HepG2 (cell line): ENCODE measurements at places on chromosomes 5 and 9. TPM values are rescaled to one million over a fixed set of nuclear protein-coding genes. Genes with fewer than 3 reads are reported as not detected.

Gene CCNI2
- polyA plus RNA-seq = 0.03 TPM in 1 of 2 replicates, not detected in the other

- DNase-seq = no peak
These were observed 129.7 kb downstream of the YIPF5 start for GRCh38 chr5:144040615-144041305.

Gene LPCAT1
- polyA plus RNA-seq = 90.6 and 115 TPM in 2 replicates

DNA sequence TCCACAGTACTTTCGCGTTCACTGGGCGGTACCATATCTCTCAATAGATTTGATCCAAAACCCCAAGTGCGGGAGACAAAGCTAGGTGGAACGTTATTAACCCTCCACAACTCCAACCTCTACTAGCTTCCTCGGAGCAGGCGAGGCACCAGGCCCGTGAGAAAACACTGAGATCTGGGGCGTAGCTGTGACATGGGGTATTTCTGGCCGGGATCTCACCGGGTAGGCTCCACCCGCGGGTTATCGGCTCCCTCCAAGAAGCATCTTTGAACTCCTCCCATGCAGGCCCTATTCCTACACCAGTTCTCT lies 350 bp upstream of the SLC25A46 start:
- no peak for DNase-seq

Gene OR1J2
- not detected in 2 replicates for polyA plus RNA-seq

GRCh38 chr9:97638666-97639065 lies 5.0 kb downstream of the NCBP1 start:
- DNase-seq = peak; percentile 18

GRCh38 chr9:99118782-99119466 lies 14.0 kb downstream of the TGFBR1 start:
- DNase-seq = no peak

GRCh38 chr9:33815781-33816180 lies 1.2 kb upstream of the UBE2R2 start:
- DNase-seq = no peak

Gene SPATA31D4
- not detected in 2 replicates for polyA plus RNA-seq

DNA sequence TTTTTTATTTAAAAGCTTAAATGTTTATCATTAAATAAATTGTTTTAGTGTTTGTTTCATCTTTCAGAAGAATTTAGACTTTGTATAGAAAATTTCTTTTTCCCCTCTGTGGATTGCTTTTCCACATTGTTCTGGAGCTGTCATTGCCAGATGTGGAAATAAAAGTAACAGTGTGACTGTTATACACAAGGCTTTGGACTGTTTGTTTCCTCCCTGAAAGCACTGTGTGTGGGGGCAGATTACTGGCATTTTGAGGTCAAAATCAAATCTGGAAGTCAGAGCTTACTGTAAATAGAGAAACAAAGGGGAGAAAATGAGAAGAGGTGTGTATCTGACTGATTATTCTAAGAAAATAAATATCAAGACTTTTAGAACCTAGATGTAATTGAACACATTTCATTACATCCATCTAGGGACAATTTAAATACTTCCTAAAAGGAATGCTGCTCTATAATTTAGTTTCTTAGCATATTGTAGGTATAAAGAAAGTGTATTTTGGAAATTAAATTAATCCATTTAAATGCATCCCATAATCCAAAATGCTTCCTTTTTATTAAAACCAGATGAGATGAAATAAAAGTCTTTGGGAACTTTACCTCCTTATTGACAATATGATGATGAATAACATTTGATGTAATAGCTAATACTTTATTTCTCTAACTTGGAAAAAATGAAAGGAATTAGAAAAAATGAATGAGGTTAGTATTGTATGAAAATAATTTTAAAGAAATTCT lies 51.9 kb downstream of the ERCC6L2 start:
- no peak for DNase-seq

GRCh38 chr5:57684299-57684702 lies 201.7 kb upstream of the ACTBL2 start:
- DNase-seq = no peak

Gene HK3
- polyA plus RNA-seq = 0.13 TPM in 1 of 2 replicates, not detected in the other

DNA sequence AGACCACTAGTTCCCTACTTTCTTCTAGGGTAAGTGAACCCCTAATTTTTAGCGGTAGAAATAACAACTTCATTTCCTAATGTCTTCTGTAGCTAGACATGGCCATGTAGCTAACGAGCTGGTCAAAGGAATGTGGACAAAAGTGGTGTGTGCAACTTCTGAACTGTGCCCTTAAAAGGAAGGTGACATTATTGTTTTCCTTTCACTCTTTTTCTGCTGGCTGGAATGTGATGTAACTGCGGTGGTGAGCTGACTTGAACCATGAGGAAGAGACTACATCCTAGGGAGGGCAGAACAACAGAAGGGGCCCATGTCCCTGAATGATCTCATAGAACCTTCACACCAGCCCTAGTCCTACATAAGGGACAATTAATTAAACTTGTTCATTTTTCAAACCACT lies 1.3 kb upstream of the SNX2 start:
- peak; percentile 84 for DNase-seq

Gene PCDHGA11
- 0.04 and 0.05 TPM in 2 replicates for polyA plus RNA-seq

DNA sequence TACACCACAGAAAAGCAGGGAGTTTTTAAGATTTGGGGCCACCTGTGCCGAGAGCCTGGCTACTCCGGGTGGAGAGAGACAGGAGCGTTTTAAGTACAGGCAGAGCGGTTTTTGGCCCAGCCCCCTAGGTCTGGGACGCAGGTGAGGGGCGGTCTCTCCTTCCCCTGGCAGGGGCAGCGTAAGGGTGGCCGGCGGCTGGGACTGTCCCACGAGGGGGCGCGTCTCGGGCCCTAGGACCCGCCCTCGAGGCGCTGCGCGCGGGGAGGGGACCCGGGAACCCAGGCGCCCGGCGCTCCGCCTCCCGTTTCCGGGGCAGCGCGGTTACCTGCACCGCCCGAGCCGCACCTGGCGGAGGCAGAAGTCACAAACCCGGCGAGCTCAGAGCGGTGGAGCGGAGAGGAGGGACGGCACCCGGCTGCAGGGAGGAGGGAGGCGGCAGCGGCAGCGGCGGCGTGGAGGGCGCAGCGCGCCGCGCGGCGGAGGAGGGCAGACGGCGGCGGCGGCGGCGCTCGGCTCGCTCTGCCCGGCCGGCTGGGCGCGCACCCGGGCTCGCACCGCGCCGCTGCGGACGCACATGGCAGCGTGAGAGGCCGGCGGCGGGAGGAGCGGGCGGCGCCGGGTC lies at the start of gene WWC1:
Gene WWC1 (plus strand): TSS at position 304 of the 622 bp plus-strand sequence. CDS start 508 bp downstream, outside the sequence.
- peak; percentile 63 for DNase-seq

DNA sequence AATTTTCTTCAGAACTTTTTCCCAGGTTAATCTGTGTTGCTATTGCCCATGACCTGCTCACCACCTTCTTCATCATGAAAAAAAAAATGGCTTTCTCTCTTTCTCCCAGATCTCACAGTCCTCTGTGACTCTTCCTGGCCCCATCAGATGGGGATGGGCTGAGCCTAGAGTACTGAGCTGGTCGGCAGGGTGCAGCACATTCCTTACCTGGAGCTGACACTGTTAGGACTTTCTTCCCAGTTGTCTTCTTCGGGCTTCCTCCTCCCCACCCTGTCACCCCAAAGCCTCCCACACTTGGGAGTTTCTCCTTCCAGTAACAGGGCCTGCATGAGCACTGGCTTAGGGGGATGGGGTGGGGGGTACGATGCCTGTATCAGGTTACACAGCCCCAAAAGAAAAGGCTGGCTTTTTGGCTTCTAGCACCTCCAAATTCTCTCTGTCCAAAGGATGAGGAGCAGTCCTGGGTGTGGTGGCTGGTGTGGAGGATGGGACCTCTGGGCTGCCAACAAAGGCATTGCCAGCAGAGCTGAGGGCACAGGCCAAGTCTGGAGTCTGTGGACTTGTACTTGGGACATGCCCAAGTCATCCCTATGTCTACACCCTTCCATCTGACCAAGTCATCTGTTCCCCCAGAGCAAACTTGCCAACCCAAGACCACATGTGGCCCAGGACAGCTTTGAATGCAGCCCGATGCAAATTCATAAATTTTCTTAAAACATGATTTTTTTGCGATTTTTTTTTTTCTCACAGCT lies 68.0 kb upstream of the HSPA9 start:
- no peak for DNase-seq

- no peak for DNase-seq
These were observed 45.2 kb upstream of the ALDH1B1 start for GRCh38 chr9:38347271-38347671.

- no peak for DNase-seq
These were observed 36.2 kb downstream of the PTCD2 start for GRCh38 chr5:72356361-72356760.

Gene C9orf153
- polyA plus RNA-seq = 0.17 and 0.25 TPM in 2 replicates

- no peak for DNase-seq
These were observed 9.3 kb downstream of the TMEM245 start for GRCh38 chr9:109110329-109111021.

GRCh38 chr5:152146566-152146965 lies 221.9 kb upstream of the GLRA1 start:
- no peak for DNase-seq

GRCh38 chr5:85441156-85441555 lies 1056.5 kb upstream of the EDIL3 start:
- no peak for DNase-seq

Gene FOXD4L6
- 0.13 TPM in 1 of 2 replicates, not detected in the other for polyA plus RNA-seq

GRCh38 chr5:7436521-7436920 lies 40.6 kb downstream of the ADCY2 start:
- no peak for DNase-seq

Gene RNF183
- 6.5 and 7.3 TPM in 2 replicates for polyA plus RNA-seq

DNA sequence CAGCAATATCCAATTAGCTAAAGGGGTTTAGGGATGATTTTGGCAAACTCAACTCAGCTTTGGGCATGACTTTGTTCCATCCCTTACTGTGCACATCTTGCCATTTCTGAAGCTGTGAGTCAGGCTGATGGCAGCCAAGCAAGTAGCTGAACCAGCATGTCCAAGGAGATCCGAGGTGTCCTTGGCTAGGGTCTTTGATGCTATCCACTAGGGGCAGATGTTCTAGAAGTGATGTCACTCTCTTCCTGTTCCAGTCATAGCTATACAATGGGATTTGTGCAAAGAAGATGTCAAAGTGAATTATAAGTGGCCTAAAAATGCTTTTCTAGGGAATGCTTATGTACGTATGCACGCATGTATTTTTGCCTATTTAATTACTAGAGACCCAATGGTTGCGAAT lies 160.8 kb upstream of the PAPPA start:
- DNase-seq = no peak

Gene BTNL8
- polyA plus RNA-seq = not detected in 2 replicates

Gene ANP32B
- polyA plus RNA-seq = 30.3 and 37.5 TPM in 2 replicates

Gene GADD45G
- not detected in 2 replicates for polyA plus RNA-seq

DNA sequence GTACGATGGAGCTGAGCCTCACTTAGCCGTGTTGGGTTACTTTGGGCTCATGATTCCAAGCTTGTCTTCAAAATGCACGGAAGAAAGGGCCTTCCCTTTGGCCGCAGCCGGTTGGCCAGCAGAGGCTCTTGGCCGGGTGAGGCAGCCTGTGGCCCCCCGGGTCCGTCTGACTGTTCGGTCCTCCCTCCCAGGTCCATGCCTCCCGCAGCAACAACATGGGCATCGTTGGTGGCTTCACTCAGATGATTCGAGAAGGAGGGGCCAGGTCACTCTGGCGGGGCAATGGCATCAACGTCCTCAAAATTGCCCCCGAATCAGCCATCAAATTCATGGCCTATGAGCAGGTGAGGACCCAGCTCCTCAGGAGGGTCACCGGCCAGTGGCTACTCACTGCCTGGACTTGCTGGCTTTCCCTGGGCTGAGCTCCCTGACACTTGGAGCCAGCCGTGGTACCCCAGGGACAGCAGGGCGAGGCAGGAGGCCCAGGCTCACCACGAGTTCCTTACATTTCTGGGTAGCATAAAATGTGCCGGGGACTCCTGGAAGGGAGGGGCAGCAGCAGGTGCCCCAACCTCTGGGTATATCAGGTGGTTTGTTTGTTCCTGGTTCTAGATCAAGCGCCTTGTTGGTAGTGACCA lies 21.9 kb downstream of the PTGES2 start:
- DNase-seq = no peak

Gene SLIT3
- polyA plus RNA-seq = 0.04 TPM in 1 of 2 replicates, not detected in the other

Gene SLC6A19
- polyA plus RNA-seq = 0.01 TPM in 1 of 2 replicates, not detected in the other
